ENCODE measurements at places on chromosomes 4 and X.

GRCh38 chrX:129161108-129161507 lies 362.2 kb downstream of the SMARCA1 start:
- no peak for DNase-seq

- no peak for DNase-seq
Observed at GRCh38 chr4:124183231-124183630, 529.3 kb downstream of the ANKRD50 start.

- DNase-seq, result no peak
Observed at GRCh38 chrX:30904186-30904585, 15.1 kb upstream of the TAB3 start.

DNA sequence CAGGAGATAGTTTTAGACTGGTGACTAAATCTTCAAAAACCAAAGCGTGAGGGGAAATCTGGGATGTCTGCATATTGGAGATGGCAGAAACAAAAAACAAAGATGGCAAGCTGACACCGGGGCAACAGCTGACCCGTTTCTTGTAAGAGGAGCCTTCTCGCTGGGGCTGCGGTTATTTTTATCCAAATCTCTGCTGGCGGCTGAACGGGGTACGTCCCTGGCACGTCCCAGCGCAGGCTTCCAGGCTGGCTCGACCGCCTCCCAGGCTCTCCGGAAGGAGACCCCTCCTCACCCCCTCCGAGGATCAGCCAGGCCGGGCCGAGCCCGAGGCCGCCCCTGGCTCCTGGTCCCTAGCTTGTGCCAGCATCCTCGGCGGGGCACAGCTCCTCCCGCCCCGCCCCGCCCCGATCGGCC lies 403 bp downstream of the SGCB start:
- no peak for DNase-seq

GRCh38 chr4:123562994-123563750 lies 166.6 kb downstream of the SPRY1 start:
- DNase-seq, result no peak

DNA sequence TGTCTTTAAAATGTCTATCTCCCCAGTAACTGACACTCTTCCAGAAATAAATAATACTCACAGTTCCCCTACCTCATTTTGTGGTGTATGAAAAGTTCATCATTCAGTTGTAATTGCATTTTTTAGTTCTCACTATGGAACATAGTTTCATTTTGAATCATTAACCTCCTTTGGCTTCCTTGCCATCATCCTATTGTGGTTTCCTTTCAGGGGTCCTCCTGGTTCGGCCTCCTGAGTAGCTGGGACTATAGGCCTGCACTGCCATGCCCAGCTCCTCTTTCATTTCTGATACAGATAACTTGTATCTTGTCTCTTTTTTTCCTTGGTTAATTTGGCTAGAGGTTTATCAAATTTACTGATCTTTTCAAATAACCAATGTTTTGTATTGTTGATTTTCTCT lies 23.1 kb upstream of the BLTP1 start:
- no peak for DNase-seq

GRCh38 chr4:41111791-41112190 lies 102.6 kb downstream of the APBB2 start:
- DNase-seq, result no peak

GRCh38 chr4:74045772-74046171 lies 7.3 kb upstream of the CXCL3 start:
- no peak for DNase-seq

GRCh38 chrX:31371956-31372355 lies 300.1 kb upstream of the FTHL17 start:
- no peak for DNase-seq

DNA sequence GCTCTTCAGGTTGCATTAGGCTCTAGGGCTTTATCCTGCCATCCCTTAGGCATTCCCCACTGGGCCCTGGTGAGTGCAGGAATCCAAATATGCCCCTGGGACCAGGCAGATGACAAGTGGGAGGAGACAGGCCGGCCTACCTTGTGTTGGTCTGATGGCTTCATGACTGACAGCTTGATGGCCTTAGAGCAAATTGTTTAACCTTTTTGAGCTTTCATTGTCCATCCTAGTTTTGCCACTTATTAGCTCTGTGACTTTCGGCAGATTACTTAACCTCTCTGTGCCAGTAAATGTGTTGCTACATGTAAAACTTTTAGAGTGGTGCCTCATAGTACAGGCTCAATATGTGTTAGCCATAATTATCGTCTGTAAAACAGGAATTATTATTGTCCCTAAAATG lies 4.4 kb downstream of the KIT start:
- no peak for DNase-seq

DNA sequence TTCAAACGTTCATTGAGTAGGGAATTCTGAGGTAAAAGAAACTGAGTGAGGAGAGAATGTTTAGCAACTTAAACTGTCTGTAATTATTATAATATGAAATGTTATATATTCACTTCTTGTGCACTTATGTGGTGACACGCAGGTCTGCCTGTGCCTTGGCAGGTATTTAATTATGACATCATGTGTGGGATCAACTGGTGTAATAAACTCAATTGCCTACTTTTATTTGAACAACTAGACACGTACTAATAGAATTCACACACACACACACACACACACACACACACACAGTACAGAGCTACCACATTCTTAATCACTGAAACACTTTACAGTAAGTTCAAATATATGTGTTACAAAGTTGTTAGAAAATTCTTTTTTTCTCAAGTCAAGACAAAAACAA lies 20.7 kb upstream of the SLC25A31 start:
- peak; percentile 24 for DNase-seq

DNA sequence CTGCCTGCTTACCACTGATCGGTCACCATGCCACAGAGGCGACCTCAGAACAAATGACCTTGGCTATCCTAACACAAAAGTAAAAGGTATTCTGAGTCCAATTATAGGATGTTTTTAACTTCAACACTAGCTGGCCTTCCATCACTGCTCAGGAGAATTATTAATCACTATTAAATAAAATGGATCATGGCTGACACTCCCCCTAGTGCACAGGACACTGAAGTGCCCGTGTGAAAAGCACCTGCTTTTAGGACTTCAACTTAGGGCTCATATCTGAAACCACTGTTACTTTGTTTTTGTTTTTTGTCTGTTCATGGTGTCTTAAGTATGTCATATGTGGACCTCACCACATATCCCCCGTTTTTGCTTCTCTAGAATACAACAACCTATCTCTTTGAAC lies 33.9 kb downstream of the STX18 start:
- no peak for DNase-seq

- DNase-seq, result no peak
Observed at GRCh38 chrX:108735679-108736508, 469 bp downstream of the IRS4 start.

DNA sequence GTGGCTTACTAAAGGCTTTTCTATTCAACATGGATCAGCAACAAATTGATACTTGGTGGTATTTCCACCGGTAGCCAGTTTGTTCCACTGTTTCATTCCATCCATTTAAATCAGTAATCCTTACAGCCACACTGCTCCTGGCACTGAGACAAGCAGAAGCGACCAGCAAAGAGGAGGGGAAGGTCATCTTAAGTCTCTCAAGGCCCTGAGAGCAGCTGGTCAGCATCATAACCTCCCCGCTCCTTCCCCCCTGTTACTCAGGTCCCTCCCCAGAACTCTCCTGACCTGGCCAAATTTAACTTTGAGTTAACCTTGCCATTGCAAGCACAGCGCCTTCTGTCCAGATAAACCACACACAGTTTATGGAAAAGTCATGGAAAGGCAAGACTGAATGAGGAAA lies 331.3 kb upstream of the KLF3 start:
- no peak for DNase-seq

GRCh38 chr4:184370711-184371389 lies 103.5 kb downstream of the IRF2 start:
- no peak for DNase-seq

GRCh38 chr4:152155070-152155469 lies 380.8 kb downstream of the FBXW7 start:
- DNase-seq, result no peak

GRCh38 chr4:39068907-39069306 lies 6.9 kb downstream of the KLHL5 start:
- DNase-seq, result no peak

GRCh38 chrX:114798907-114799306 lies 215.0 kb downstream of the HTR2C start:
- DNase-seq, result no peak

GRCh38 chrX:149490100-149490499 lies 15.0 kb downstream of the IDS start:
- DNase-seq, result no peak
